ENCODE measurements at places on chromosomes 7 and 10.
A peak's percentile ranks its signal among the peaks of the same experiment; 100 is the strongest.

DNA sequence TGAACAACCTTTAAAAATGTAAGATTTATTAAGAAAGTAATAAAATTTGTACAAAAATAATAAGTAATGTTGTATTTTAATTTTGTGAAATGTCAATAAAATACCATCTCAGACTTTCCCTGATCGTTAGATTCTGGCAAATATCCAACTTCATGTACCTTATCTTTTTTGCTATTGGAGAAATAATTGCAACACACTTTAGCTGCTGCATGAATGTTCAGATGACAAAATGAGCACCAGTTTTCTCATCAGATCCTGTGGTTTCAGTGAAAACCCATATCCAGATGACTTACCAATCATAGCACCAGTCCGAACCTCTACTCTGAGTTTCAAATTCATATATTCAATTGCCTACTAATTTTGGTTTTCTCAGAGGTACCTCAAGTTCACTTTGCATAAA is 69.9 kb downstream of the CASD1 start:
- H3K4me1 ChIP-seq = no peaks in the 10 kb centered on the region
- H3K4me3 ChIP-seq = no peak overlapping the region
- H3K36me3 ChIP-seq = no peaks in the 10 kb centered on the region

DNA sequence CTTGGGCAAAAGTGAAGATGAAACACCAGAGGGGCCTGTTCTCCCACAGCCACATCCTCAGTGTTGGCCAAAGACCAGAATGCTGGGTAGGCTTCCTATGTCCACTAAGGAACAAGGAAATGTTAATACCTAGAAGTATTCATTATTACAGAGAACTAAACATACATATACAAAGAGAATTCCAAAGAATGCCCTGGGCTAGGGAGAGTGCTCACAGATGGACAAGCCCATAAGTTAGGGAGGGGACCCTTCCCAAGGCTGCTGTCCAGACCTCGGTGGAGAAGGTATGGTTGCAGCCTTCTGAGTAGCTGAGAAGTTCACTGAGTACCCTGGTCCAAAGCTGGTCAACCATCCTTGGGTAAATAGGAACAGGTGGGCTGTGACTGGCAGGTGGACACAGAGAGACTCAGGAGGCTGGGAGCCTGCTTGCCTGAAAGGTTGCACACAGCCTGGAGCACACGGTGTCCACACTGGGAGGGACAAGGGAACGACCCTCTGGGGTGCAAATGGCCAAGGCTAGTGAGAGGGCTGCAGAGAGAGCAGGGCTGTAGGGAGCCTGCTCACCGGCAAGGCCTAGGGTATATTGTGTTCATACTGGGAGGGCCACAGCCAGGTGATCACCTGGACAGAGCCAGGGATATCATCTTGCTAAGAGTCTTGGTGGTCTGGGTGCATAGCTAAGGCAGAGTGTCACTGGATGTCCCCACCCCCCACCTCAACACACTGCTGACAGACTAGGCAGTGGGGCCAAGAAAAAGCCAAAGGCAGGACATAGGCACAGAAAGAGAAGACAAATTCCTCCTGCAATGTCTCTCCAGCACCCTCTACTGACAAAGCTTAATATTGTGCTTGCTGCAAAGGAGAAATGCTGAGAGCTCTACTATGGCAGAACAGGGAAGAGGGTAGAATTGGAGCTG is 40.3 kb downstream of the CPVL start:
- no peaks in the 10 kb centered on the region for H3K27me3 ChIP-seq
- H3K4me1 ChIP-seq = peaks cover 24% of the 10 kb centered on the region
- peak; percentile 86 for DNase-seq

GRCh38 chr10:98748298-98748697 is 301.6 kb upstream of the HPS1 start:
- H3K4me1 ChIP-seq = no peaks in the 10 kb centered on the region
- no peaks in the 10 kb centered on the region for H3K27me3 ChIP-seq
- H3K4me3 ChIP-seq = no peak overlapping the region
- no peak overlapping the region for H3K27ac ChIP-seq
- no peaks in the 10 kb centered on the region for H3K36me3 ChIP-seq
- no peak for DNase-seq

DNA sequence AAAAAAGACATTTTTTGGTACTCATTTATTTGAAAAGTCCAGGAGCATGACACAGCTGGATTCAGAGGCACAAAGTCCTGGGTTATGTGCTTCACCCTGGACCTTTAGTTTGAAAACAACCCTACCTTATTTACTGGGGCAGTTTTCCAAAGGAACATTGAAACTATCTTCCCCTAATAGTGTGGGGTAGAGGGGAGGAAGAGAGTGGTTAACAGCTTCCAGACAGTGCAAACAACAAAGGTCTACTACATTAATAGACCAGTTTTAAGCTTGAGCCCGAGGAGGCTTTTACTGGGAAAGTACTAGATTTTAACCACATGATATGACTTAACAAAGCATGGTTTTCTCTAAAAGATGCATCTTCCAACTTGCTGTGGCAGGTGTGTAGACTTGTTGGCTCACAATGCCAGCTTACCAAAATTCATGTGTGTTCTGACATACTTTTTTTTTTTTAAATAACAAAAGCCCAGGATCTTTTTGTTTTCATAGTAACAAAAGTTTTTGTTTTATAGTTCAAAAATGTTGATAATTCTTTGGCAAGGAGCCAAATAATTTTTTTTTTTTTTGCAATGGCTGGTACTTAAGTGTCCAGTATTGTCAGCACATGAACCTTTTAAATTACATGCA is 1.8 kb downstream of the GSTO1 start:
- no peaks in the 10 kb centered on the region for H3K36me3 ChIP-seq
- H3K4me3 ChIP-seq = peak overlapping the region; percentile 86
- H3K27ac ChIP-seq = peak overlapping the region; percentile 97

GRCh38 chr7:4861673-4862072 is at the start of gene PAPOLB:
PAPOLB (minus strand) TSS chr7:4862030; CDS start chr7:4861810, 220 bp downstream.
- no peaks in the 10 kb centered on the region for H3K27me3 ChIP-seq
- H3K36me3 ChIP-seq = no peaks in the 10 kb centered on the region
- H3K27ac ChIP-seq = no peak within 1 kb of the TSS

DNA sequence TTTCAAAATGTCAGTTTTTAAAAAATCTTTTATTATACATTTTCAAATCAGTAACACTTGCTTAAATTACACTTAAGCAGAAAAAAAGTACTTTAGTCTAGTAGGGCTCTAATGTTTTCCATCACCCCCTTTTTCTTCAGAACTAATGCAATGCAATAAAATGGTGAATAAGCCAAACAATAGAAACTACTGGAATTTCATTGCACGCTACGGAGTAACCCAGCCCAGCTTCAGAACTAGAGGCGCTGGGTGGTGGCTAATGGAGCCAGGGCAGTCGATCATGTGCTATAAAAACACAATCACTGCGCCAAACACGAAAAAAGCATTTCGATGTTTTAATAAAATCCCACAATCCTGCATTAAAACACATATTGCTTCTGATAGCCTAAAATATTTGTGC is 59.9 kb upstream of the ODAD2 start:
- no peak overlapping the region for H3K4me3 ChIP-seq
- no peak for DNase-seq
- no peaks in the 10 kb centered on the region for H3K36me3 ChIP-seq
- no peaks in the 10 kb centered on the region for H3K4me1 ChIP-seq
- H3K27ac ChIP-seq = no peak overlapping the region
- no peaks in the 10 kb centered on the region for H3K27me3 ChIP-seq
